ENCODE measurements at places on chromosomes 11 and 22.

GRCh38 chr11:74474316-74474715, 7.0 kb upstream of the KCNE3 start:
- DNase-seq = peak; percentile 16

GRCh38 chr11:36266767-36267166, 22.5 kb downstream of the COMMD9 start:
- DNase-seq = no peak

GRCh38 chr11:107751082-107751481, 39.2 kb upstream of the SLN start:
- no peak for DNase-seq

DNA sequence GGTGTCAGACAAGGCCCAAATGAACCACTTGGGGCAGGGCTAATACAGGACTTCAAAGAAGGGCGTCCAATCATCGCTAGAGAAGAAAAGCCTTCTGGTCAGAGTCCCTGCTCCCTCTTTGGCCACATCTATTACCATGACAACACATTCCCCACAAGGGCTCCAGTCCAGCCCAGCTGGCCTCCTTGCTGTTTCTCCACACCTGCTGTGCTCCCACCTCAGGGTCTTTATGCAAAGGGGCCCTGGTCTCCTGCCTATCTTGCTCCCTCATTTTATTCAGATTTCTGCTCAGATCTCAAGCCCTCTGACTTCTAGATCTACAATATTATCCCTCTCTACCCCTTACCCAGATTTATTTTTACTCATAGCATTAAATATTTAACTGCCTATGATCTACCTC, 58.0 kb upstream of the KIRREL3 start:
- no peak for DNase-seq

DNA sequence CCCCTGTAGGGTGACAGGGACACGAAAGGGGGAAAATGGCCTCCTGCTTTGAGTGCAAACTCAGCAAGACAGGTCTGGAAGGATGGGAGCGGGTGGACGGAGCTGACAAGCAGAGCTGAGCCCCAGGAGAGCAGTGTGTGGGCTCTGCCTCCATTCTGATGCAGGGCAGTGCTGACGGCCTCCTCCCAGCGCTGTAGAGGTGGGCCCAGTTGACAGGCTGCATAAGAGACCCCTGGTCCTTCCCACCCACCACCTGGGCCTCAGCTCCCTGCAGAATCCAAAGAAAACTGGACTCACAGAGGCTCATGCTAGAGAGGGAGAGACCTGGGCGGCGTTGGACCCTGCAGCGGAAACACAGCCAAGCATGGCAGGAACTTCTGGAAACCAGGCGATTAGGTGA, 1113.4 kb downstream of the BRD1 start:
- no peak for DNase-seq

DNA sequence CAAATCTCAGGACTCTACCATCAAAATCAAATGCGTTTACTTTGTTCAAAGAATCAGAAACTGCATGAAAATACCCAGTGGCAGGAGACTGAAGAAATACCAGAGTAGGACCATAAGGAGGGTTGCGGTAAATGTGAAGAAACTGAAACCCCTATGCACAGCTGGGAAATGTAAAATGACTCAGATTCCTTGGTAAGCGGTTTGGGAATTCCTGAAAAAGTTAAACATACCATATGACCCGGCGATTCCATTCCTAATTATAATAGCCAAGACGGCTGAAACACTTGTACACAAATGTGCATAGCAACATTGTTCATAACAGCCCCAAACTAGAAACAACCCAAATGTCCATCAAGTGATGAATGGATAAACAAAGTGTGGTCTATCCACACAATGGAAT, 114.1 kb upstream of the GRAMD1B start:
- no peak for DNase-seq

DNA sequence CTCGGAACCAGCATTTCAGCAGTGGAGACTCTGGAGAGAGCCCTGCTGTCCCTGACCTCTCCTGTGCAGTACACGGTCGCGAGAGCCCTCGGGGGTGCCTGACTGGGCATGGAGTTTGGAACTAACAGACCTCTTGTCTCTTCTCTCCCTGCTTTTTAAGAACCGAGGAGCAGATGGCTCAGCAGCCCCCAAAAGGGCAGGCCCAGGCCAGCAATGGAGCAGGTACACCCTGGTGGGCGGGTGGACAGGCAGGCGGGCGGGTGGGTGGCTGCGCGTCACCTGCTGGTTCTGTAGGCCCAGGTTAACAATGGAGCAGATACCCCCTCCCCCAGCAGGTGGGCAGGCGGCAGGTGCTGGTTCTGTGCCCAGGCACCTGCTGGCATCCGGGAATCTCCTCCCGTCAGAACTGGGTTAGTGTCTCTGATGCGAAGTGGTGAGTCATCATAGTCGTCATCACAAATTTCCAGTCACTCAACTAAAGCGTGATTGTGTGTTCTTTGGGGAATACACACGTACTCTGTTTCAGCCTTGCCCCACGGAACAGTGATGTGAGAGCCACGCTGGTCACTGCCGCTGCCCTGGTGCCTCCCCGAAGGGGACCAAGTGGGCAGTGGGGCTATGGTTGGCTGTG, 41.1 kb downstream of the GRAMD4 start:
- no peak for DNase-seq

GRCh38 chr11:95827696-95828095, 37.4 kb downstream of the CEP57 start:
- DNase-seq = peak; percentile 10

- DNase-seq = no peak
Observed at GRCh38 chr11:14446701-14447169, 52.9 kb downstream of the COPB1 start.

DNA sequence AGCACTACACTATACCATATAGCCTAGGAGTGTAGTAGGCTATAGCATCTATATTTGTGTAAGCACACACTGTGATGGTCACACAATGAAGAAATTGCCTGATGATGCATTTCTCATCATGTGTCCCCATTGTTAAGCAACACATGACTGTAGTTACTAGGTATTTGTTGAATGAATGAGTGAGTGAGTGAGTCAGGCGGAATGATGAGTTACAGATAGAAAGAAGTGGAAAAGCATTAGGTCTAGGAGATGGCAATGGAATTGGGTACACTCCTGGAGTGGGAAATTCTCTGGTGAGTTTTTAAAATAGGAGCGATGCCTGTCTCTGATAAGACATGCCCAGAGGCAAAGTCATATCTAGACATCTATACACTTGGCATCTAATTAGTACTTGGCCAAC, 160.5 kb upstream of the TBCEL start:
- no peak for DNase-seq

- peak; percentile 92 for DNase-seq
Observed at GRCh38 chr11:3831378-3832239, 9.2 kb downstream of the RHOG start.

- DNase-seq = no peak
Observed at GRCh38 chr22:25071720-25072119, 119.2 kb downstream of the KIAA1671 start.

DNA sequence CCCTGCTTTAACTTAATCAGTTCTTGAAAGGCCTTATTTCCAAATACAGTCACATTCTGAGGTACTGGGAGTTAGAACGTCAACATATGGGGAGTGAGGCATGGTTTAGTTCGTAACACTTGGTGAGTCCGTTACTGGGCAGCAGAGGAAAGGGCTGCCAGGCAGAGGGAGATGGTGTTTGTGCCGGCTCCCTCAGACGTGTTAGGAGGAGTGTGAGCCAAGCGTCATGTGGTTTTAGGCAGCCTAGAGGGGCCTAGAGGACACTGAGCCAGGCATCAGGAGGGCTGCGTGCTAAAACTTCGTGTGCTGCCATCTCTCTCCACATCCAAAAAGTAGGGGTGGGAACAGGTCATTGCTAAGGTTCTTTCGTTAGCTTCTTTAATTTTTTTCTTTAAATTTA, 10.2 kb downstream of the BCR start:
- no peak for DNase-seq

GRCh38 chr11:41003339-41004282, 455.8 kb downstream of the LRRC4C start:
- DNase-seq = no peak

DNA sequence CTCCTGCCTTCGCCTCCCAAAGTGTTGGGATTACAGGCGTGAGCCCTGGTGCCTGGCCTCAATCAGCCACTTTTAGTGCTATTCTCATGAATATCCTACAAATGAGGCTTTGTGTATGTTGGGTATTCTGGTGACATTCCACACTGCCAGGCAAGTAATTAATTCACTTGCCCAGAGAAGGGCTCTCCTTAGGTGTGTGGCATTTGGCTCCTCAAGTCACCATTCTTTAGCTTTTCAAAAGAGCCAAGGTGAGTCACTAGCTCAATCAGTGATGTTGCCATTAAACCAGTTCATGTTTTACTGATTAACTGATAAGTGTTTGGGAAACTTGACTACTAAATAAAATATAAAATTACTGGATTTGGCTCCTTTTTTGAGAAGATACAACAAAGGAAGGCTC, 52.2 kb downstream of the SLC25A17 start:
- DNase-seq = no peak

DNA sequence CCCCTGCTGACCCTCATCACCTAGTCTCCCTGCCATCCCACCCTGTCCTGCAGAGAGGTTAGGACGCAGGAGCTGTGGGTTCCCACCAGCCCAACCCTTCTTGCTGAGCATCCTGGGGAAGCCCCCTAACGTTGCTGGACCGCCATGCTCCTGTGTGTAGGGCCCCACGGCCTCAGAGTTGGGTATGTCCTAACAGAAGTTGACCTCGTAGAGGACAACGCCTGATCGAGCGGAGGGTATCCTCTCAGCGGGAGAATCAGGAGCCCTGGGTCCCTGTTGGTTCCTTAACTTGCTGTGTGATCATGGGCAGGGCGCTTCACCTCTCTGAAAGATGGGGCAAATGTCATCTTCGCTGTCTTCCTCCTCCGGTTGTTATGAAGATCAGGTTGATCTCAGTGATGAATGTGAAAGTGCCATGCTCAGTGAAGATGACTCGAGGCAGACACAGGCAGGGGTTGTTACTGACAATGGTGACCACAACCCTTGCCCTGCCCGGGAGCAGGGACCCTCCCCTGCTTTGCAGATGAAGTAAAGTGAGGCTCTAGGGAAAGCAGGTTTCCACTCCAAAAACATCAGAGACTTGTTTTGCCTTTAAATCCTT, 19.3 kb upstream of the CD5 start:
- no peak for DNase-seq
